GM12864 (cell line): ENCODE measurements at places on chromosomes 13 and 19.

- DNase-seq, result no peak
Observed at GRCh38 chr13:106104281-106104901, 431.1 kb downstream of the EFNB2 start.

- DNase-seq, result no peak
Observed at GRCh38 chr19:47231215-47232054, 436 bp upstream of the BBC3 start.

DNA sequence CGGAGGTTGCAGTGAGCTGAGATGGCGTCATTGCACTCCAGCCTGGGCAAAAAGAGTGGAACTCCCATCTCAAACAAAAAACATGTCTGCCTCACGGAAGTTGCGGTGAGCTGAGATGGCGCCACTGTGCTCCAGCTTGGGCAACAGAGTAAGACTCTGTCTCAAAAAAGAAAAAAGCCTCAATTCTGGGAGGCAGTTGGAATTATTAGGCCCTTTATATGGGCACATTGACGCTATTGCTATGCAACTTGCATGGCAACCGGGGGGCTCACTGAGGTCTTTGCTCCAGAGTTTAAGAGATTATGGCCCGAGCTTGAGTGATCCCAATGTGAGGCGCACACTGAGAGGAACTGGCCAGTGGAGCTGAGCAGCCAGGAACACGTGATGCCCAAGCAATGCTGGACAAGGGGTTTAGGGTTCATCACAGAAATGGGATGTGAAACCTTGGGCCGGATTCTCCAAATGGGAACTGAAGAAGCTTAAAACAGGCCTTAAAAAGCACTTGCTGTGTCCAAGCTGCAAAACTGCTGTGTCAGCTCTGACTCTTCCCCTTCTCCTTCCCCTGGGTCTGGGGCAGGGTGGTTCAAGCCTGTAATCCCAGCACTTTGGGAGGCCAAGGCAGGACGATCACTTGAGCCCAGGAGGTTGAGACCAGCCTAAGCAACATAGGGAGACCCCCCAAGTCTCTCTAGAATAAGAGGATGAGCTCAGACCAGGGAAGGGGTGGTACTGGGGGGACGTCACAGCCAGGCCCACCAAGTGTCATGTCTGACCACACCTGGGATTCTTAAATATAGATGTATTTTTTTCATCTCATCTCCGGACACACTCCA lies 2.5 kb downstream of the FTL start:
- no peak for DNase-seq

GRCh38 chr13:27834095-27834494 lies 41.8 kb downstream of the GSX1 start:
- no peak for DNase-seq

DNA sequence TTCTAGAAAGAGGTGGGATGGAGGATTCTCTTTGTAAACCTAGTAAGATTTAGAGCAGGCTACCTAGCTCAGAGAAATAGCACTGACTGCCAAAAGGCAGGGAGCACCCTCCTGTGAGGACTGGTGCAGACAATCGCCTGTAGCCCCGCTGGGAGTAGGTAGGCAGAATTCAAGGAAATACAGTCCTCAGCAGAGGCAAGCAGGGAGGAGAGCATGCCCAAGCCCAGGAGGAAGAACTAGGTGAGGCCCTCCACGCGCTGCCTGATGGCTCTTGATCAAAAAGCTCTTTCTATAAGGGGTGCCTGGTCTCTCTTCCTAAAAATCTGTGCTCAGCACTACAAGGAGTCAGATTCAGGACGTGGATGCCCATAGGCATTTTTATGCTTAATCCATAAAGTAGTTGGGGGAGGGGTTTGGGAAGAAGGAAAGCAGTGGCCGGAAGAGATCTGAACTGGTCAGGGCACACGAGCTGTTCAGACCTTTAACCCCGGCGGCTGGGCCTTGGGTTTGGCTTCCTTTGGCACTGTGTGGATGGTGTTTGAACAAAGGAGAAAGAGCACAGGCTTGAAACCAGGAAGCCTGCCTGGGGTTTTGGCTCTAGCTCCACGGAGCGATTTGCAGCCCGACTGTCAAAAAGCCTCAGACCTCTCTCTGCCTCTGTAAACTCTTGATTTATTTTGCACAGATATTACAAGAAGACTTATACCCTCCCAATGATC lies 320.6 kb downstream of the FOXO1 start:
- no peak for DNase-seq

- no peak for DNase-seq
Observed at GRCh38 chr19:22814124-22814523, 18.0 kb upstream of the ZNF723 start.

- DNase-seq, result no peak
Observed at GRCh38 chr13:110949628-110950027, 34.8 kb upstream of the ANKRD10 start.

- DNase-seq, result no peak
Observed at GRCh38 chr13:64429691-64430090, 2800.4 kb downstream of the PCDH9 start.

- DNase-seq, result no peak
Observed at GRCh38 chr19:48635263-48635965, 1.8 kb downstream of the DBP start.

- DNase-seq, result no peak
Observed at GRCh38 chr19:49895566-49896297, 955 bp downstream of the IL4I1 start.

GRCh38 chr19:23440207-23440606 lies 44.9 kb upstream of the ZNF91 start:
- no peak for DNase-seq

GRCh38 chr13:101915755-101916107 lies 463.3 kb downstream of the ITGBL1 start:
- DNase-seq, result no peak

DNA sequence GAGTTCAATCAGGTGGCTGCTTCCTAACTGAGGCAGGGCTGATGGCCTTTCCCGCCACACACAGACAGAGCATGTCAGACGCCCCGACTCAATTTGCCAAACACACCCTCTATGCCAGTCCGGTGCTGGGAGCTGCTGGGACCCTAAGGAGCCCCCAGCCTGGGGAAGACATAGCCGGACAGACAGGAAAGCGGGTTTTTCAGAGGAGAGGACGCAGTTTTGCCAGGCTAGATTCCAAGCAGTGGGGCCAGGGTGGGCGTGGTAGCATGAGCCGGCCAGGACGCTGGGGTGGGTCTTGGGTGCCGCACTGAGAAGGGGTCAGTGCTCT lies 19.8 kb downstream of the MAST3 start:
- no peak for DNase-seq

DNA sequence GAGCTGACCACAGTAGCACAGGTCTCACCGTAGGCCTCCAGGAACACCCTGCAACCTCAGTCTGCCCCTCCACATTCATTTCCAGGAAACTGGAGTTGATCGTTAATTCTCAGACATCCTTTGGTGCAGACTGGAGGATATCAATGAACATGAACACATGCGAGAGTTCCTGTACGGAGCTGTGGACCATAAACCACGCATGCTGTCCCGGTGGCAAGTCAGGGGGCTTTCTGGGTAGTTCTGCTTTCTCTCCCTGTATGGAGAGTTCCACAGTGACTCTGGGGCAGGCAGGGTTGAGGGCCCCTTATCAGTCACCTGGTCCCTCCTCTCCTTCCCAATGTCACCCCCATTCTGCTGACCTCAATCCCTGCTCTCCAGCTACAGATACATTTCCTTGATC lies 55.5 kb upstream of the URI1 start:
- no peak for DNase-seq

GRCh38 chr13:35765366-35765765 lies 288.9 kb upstream of the MAB21L1 start:
- DNase-seq, result no peak

GRCh38 chr13:109156181-109156935 lies 526.9 kb downstream of the MYO16 start:
- DNase-seq, result no peak

DNA sequence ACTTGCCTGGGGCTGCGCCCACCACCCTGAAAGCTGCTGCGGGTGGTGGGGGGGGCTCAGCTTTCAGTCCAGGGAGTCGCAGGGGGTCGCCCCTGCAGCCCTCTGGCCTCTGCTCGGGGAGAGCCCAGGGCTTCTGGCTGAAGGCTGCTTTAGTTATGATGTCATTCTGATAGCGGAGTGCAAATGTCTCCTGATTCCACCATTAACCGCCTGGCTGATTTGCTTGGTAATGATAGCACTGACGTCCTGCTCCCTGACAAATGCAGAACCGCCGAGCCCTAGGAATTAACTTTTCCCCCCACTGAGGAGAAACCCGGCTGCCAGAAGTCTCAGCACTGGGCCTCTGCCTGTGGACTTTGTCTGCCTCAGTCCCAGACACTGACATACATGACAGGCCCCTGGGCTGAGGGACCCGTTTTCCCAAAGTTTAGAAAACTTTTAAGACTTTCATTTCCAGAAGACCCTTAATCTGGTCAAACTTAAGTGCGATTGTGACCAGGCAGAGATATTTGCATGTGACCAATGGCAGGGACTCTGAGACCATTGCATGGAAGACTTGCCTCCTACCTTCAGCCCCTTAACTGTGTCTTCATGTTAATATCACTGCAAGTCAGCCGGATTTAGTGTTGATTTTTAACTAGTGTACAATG lies 142.5 kb upstream of the ZNF536 start:
- DNase-seq, result no peak

GRCh38 chr13:112103260-112103838 lies 36.4 kb downstream of the SOX1 start:
- no peak for DNase-seq

DNA sequence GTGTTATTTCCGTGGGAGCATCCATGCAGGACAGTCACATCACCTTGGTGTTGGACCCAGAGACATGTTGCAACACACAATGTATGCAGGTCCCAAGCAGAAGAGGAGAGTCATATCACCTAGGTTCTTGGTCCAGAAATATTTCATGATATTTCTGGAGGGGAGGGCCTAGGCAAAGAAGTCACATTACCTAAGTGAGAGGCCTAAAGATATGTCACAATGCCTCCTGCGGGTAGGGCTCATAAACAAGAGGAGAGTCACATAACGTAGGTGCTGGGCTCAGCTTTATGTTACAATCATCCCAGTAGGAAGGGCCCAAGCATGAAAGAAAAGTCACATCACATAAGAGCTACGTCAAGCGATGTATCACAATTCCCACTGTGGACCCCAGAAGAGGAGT lies 10.8 kb upstream of the ZNF724 start:
- DNase-seq, result no peak

DNA sequence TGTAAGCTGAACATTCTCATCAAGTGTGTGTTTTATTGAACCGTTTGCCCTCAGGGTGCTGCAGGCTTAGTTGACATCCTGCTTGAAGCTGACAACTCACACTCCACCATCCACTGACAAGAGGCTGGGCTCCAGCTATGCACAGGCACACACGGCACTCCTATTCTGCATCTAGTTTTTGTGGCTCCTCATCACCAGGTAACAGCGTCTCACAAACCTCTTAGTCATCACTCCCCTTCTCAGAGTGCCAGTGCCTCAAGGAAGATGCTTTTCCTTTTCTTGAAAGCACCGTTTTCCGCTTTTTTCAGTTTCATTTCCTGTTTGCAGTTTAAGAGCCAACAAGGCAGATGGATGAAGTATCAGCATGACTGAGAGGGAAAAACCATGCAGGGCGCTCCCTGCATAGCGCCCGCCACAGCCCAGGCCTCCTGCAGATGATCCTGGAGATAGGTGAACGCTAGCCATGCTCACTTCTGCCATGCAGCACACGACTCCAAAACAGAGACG lies 491.2 kb downstream of the COG6 start:
- no peak for DNase-seq

DNA sequence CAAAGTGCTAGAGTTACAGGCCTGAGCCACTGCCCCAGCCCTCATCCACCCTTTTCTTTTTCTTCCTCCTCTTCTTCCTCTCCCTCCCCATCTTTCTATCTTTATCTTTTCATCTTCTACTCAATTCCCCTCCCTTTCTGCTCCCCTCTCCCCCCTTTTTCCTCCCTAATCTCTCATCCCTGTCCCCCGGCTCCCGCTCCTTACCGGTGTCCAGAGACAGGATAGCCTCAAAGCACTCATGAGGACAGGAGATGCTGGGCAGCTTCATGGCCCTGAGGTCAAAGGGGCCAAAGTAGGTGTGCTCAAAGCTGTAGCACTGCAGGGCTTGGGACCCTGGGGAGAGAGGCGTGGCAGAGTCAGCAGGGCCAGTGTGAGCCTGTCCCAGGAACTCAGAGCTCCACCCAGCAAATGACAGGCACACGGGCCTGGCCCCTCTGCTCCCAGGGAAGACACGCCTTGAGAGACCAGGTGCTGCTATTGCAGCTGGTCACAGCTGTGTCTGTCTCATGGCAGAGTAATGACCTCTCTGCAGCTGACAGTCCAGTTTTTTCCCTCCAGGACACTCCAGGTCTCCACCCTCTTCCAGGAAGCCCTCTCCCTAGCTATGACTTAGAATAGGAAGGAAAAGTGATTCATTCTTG lies 2.6 kb downstream of the LYPD5 start:
- DNase-seq, result no peak

GRCh38 chr13:20190481-20191310 lies 2.0 kb downstream of the GJB2 start:
- DNase-seq, result no peak

DNA sequence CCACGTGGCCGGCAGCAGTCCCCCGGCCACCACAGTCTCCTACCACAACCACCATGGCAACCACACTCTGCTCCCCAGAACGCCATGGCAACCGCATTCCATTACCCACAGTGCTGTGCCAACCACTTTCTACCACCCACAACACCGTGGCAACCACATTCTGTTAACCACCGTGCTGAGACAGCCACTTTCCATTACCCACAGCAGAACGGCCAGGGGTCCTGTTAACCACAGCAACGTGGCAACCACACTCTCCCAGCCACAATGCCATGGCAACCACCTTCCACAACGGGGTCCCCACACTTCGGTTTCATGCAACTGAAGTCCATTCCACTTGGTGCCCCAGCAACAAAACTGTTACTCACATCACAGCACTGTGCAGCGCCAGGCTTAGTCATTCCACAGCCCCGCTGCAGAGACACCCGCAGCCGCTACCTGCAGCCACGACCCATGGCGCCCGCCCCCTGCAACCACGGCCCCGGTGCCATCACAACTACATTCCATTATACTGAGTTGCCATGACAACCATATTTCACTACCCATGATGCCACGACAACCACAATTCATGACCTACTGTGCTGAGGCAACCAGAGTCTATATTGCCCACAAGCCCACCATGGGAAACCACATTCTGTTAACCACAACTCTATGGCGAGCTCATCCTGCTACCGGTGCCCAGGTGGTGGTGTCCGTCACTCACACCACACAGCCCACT lies 10.0 kb downstream of the DPF1 start:
- DNase-seq, result no peak

- no peak for DNase-seq
Observed at GRCh38 chr13:98216711-98217285, 39.7 kb upstream of the RNF113B start.
